ENCODE measurements at places on chromosomes 11 and 22.

DNA sequence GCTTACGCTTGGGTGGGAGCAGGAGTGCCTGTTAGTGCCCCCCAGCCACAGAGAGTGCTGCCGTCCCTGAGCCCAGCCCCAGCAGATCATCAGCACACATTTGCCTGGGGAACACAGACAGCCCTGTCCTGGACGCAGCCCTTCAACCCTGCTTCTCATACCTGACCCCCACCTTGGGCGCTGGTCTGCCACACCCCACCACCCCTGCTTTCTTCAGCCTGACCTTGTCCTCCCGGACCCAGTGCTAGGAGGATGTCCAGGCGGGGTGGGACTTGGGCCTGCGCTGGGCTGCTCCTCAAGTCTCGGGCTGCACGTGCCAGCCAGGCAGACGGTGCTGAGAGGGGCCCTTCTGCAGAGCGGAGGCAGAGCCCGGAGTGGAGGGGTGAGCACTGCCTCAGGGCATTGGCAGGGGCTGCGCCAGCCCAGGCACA lies 119.2 kb downstream of the KCNQ1OT1 start:
- DNase-seq: peak; percentile 5

DNA sequence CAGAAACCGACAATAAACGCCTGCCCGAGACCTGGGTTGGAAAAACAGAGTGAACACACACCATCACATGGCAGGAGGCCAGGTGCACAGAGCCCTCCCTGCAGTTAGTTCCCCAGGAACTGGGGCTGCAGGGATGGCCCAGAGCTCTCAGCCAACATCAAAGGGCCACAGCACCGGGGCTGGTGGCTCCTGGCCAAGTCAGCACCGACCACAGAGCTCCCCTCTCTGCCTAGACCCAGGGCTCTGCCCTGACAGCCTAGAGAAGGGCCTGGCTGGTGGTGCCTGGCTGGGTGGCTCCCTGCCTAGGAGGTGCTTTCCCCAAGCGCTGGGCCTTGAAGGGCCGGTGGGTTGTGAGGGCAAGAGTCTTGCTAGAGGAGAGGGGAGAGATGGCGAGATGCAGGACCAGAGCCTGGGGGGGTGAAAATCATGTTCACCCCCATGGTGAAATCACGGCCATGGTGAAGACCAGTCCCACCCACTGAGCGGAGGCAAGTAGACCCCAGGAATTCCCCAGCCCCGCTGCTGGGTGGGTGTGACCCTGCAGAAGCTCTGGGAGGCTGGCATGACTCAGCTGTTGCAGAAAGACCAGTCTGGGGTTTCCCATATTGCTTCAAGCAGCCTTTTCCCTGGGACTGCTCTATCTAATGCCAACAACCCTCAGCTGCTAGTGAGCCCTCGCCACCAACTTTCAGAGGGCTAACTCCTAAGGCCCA lies 7.2 kb upstream of the BID start:
- peak; percentile 79 for DNase-seq

DNA sequence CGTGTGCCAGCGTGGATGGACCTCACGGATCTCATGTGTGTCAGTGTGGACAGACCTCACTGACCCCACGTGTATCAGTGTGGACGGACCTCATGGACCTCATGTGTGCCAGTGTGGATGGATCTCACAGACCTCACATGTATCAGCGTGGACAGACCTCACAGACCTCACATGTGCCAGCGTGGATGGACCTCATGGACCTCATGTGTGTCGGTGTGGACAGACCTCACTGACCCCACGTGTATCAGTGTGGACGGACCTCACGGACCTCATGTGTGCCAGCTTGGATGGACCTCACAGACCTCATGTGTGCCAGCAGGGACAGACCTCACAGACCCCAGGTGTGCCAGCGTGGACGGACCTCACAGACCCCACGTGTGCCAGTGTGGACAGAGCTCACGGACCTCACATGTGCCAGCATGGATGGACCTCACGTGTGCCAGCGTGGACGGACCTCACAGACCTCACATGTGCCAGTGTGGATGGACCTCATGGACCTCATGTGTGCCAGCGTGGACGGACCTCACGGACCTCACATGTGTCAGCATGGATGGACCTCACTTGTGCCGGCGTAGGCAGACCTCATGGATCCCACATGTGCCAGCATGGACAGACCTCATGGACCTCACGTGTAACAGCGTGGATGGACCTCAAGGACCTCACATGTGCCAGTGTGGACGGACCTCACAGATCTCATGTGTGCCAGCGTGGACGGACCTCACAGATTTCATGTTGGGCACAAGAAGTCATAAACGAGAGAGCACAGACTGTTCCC lies 18.2 kb downstream of the TTLL8 start:
- DNase-seq: no peak

DNA sequence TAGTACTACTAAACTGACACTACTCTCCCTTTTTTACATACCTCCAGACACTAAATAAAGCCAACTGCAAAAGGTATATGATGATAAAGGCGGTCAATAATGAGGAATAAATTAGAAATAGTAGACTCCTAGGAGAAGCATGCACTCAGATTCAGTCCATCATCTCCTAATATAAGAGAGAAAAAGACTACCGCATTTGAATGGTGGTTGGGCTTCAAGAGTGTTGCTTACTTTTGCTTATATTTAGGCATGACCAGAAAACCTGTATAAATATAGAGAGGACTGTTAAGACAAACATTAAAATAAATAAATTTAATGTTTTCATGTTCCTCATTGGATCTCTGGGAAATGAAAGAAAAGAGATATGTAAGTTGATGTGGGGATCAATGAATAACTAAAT lies 1137.0 kb downstream of the FAM181B start:
- no peak for DNase-seq

DNA sequence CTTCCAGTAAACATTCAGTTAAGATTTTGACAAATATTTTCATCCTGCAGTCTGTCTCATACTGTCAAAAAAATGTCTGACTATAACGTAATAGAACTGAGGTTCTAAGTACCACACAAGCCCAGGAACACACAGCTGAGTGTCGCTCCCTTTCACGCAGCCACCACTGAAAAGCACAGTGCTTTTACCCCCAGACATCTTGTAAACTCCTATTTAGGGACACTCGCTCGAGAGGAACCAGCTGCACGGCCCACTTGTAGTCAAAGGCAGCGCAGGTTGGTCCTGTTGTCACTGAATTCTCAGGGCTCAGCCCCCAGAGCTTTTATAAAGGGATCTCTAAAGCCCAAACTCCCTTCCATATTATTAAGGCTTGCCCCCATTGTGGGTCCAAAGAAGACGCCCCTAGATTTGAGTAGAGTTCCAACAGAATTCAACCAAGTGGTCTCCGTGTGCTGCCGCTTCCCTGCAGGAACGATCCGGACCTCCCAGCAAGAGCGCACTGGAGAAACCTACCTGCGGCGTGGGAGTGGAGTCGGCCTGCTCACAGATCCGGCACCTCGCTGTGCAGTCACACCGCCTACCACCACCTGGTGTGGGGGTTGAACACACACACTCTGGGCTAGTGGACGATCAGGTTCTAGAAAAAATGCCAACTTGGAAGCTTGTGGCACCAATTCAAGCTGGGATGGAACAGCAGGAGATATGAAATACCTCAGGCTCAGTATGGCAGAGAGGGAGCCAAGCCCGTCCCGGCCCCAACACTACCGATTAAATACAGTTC lies 23.4 kb downstream of the ASPHD2 start:
- DNase-seq: no peak

DNA sequence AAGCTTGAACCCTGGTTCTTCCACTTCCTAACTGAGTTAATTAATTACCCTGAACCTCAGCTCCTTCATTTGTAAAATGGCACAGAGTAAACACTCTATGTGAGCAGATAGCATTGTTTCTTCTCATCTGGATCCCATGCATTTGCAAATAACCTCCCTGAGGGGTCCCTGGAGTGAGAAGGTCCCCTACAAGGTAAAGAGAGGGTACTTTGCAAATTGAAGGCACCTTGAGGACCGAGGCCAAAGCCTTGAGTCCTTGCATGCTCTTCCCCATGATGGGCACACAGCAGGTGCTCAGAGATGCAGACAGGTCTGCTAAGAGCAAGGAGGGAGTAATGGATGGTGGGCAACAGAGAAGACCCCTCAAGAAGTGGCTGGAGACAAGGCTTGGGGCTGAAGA lies 33.2 kb downstream of the OTOG start:
- DNase-seq: peak; percentile 0

GRCh38 chr22:31263896-31264640 lies 28.2 kb downstream of the PIK3IP1 start:
- DNase-seq: no peak

DNA sequence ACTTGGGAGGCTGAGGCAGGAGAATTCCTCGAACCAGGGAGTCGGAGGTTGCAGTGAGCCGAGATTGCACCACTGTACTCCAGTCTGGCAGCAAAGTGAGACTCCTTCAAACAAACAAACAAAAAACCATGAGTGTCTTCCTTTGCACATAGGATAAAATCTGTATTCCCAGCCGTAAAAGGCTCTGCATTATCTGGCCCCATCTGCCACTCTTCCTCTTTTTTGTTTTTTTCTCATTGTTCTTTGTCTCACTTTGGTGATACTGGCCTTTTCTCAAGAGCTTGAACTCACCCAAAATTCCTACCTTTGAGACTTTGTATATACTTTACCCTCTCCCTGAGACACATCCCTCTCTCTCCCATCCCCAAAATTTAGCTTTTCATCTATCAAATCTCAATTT lies 17.6 kb downstream of the FDX1 start:
- no peak for DNase-seq

DNA sequence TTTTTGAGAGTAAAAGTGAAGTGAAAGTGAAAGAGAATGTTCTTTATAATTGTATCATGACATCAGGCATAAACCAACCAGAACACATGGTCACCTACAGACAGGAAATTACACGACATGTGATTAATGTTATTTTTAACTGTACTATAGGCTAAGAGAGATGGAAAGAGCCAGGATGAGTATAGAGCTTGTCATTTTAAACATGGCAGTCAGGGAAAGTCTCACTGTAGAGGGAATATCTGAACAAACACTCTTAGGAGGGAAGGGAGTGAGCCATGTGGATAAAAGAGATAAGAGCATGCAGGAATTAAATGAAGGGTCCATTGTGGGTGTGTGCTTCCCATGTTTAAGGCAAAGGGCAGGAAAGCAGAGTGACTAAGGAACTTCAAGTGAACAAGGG lies 599.1 kb upstream of the FAT3 start:
- no peak for DNase-seq

DNA sequence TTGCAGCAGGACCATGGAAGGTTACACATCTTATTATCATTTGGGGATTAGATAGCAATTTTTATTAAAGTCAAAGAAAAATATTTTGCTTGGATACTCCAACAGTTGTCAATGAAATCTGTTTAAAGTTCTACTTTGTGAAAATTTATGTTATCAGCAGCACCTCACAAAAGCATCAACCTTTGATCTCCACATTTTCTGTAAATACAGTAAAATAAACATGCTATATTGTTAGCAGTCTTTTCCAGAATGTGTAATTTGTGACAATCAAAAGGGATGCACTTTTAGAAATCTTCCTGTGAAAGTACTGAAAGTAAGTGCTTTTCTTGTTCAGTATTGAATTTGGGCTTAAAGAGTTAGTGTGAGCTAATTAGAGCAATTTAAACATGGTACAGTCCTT lies 4.1 kb downstream of the SLC22A25 start:
- DNase-seq: no peak

DNA sequence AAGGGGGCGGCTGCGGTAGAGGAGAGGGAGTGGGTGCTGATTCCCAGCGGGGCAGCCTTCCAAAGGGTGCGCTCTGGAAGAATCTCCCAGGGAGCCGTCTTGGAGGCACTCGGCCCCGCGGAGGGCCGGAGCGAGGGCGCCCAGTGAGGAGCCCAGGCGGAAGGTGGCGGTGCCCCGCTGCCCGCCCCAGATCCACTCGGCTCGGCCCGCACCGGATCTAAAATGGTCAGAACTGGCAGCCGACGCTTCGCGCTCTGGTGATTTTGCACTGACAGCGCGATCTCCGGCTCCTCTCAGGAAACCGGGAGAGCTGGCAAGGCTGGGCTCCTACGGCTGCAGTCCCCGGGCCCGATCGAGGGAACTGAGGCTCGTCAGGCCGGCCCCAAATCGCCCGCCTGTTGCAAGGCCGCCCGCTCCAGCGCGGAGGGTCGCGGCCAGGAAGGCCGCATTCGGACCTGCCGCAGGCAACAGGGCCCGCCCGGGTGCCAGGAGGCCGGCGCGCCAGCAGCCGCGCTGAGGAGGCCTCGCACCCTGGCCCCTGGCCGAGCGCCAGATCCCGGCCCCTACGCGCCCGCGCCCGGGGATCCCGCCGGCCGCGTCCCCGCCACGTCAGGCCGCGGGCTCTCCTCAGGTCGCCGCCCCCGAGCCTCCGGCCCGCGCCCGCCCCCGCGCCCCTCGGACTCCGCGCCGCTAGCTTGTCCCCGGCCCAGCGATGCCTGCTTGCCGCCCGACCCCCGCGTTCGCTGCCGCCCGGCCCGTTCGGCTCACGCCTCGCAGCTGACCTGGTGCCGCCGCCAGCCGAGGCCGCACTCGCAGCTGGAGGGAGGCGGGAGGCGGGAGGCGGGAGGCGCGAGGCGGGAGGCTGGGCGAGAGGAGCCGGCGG lies at the start of gene KLHL22:
Gene KLHL22, minus strand, starts transcription at position 818 of the 883 bp plus-strand sequence. CDS start 6,584 bp downstream, outside the sequence.
- DNase-seq: peak; percentile 41

Data from activated CD4-positive, alpha-beta memory T cell treated with anti-CD3 and anti-CD28 coated beads for 36 hours (primary cell).